Dermis microvascular lymphatic vessel endothelial cell (primary cell): ENCODE measurements at places on chromosomes 13 and 19.

DNA sequence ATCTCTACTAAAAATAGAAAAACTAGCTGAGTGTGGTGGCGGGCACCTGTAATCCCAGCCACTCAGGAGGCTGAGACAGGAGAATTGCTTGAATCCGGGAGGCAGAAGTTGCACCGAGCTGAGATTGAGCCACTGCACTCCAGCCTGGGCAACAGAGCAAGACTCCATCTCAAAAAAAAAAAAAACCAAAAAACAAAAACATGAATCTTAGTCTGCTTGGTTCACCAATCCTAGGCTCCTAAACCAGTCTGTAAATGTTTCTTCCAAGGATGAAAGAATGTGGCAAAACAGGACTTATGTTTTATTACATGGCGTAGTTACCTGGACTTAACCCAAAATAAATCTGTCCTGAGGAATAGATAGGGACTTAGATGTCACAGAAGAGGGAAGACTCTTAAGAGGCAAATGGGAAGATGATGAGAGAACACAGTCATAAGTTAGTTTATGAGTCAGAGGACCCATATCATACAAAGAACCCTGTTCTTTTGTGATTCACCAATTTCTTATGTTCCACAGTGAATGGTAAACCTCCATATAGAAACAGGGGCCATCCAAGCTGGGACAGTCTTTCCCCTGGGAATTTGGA is 6.9 kb upstream of the FBXL3 start:
- DNase-seq: no peak

DNA sequence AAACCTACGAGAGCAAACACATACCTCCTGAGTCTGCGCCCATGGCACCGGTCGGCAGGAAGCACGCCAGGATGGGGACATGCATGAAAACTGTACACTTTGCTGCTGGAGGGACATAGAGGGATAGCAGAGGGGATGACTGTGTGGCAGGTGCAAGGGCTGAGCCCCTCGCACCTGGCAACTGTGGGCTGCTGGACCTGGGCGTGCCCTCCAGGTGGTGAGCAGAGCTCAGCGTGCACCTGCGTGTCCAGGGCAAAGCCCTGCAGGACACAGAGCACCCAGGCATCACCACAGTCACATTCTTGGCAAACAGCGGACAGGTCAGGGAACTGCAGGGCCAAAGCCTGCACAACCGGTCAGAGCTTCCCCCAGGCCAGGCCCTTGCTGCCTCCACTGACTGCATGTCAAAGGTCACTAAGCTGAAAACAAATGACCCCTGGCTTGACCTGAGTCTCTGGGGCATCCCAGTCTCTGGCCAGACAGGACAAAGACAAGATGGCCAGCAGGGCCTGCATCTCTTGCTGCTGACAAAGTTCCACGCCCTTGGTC is 9.0 kb upstream of the ISYNA1 start:
- no peak for DNase-seq

- DNase-seq: no peak
Observed at GRCh38 chr13:32733690-32734089, 147.4 kb downstream of the PDS5B start.

GRCh38 chr13:36616706-36617105 is 57.1 kb upstream of the SERTM1 start:
- no peak for DNase-seq

DNA sequence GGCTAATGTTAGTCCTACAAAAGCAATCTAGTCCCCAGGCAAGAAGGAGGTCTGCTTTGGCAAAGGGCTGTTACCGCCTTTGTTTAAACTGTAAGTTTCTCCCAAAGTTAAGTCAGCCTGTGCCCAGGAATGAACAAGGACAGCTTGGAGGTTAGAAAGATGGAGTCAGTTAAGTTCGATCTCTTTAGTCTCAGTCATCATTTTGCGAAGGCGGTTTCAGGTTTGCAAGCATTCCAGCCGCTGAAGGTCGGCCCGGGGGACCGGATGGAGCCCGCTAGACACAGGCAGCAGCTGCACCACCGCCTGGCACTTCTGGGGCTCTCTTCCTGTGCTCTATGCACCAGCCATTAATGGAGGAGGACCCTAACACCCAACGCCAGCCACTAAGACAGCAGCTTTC is 91.3 kb downstream of the STK24 start:
- no peak for DNase-seq

GRCh38 chr19:23312515-23312914 is 62.3 kb upstream of the ZNF724 start:
- no peak for DNase-seq
